Urothelium cell line (cell line): ENCODE measurements at places on chromosomes 7 and 10.
A peak's percentile ranks its signal among the peaks of the same experiment; 100 is the strongest.

DNA sequence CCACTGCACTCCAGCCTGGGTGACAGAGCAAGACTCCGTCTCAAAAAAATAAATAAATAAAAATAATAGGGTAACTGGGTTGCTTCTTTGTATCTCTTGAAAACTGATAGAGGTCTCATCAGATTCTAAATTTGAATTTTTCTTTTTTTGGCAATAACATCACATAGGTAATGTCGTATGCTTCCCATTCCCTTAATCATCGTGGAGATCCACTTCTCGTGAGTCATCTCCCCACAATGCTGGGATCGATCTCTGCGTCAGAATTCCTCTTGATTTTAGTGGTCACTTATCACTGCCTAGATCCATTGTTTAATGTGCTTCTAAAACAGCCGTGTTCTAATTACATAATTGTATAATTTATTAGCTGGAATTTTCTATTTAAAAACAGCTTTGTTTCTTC lies 70.5 kb upstream of the DNAJB6 start:
- DNase-seq: no peak

DNA sequence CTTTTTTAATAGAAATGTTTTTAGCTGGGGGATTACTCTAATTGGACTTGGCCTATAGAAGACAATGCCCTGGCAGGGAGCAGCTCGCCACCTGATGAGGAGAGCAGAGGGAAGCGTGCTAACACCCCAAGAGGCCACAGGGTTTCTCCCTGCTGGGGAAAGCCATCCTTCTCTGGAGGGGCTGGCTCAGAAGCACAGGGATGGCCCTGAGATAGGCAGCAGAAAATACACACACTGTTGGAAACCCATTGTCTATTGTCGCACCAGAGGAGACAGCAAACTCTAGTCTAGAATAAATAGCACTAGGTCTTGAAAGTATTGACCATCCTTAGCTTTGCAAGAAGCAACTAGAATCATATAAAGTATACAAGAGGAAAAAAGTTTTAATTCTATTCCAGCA lies 5.4 kb downstream of the COBL start:
- DNase-seq: no peak

GRCh38 chr7:6705959-6706665 lies 635 bp downstream of the ZNF12 start:
- DNase-seq: peak; percentile 61

DNA sequence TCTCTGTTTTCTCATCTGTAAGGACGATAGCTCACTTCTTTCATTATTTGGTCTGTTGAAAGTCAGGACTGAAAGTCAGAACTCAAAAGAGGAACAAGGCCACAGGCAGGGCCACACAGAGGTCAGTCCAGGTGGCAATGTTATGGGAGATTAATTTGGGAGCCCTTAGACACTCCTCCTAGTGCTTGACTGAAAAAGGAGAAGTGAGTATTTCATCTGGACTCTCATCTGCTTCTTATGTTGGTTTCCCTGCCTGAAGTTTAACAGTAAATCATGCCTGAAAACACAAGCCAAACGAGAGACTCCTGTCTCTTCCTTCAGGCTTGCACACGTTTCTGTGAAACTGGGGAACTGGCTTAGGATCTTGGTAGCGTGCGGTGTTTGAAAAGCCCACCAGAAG lies 248.5 kb downstream of the BUB3 start:
- DNase-seq: no peak

DNA sequence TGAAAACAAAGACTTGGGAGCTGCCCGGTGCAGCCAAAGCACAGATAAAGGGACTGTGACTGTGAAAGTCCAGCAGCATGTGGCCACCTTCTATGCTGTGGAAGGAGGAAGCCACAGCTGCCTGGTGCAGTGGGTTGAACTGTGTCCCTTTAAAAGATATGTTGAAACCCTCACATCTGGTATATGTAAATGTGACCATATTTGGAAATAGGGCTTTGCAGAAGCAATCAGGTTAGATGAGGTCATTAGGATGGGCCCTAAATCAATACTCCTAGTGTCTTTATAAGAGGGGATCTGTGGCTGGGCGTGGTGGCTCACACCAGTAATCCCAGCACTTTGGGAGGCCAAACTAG lies 136.9 kb downstream of the GLI3 start:
- no peak for DNase-seq
